ENCODE measurements at places on chromosomes 12 and 14. TPM values are rescaled to one million over a fixed set of nuclear protein-coding genes. Genes with fewer than 3 reads are reported as not detected.

DNA sequence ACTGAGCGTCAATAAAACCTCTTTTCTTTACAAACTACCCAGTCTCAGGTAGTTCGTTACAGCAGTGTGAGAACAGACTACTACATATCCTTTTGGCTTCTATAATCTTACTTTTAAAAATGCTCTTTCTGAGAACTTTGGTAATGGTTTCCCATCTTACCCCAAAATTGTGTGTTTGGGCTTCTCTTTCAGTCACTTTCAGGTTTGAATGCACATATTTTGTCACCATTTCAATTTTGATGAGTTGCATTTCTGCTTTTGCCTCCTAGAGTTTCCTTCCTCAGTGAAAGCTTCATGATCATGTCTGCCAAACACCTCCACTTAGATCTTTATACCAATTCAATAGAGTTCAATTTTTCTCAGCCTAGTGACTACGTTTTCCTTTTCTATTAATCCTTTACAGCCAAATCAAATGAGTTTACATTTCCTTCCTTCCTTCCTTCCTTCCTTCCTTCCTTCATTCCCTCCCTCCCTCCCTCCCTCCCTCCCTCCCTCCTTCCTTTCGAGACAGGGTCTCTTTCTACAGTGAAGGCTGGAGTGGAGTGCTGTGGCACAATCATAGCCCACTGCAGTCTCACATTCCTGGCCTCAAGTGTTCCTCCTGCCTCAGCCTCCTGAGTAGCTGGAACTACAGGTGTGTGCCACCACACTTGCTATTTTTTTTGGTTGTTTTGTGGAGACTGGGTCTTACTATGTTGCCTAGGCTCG lies 124.9 kb downstream of the BCAT1 start:
- DNase-seq, result no peak

DDX23 gene
- total RNA-seq, result 68.0 TPM

DNA sequence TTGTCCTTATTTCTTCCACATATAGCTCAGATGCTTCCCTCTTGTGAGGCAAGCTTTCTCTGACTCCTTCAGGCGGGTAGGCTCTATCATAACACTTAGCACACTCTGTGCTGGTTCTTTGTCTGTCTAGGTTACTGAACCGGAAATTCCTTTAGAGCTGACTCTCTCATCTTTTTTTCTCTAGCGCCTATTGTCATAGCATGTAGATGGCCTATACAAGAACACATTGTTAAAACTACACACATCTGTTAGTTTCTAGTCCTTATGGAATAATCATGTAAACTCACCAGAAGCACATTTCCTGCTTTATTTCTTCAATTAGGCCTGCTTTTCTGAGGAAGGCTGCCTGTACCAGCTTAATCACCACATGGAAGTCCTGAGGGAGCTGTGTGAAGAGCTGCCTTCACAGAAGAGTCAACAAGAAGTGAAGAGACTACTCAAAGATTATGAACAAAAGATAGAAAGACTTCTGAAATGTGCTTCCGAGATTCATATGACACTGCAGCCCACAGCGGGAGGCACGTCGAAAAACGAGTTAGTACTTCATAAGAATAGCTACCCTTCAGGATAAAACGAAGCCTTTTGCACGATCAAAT lies 143.9 kb downstream of the SYNE2 start:
- peaks cover 15% of the 10 kb centered on the region for H3K36me3 ChIP-seq
- no peak for DNase-seq
- no peak overlapping the region for H3K27ac ChIP-seq
- no peak overlapping the region for H3K4me3 ChIP-seq
- peaks cover 4% of the 10 kb centered on the region for H3K4me1 ChIP-seq

HCFC2 gene
- total RNA-seq, result 31.6 TPM

SOAT2 gene
- not detected for total RNA-seq

SUSD6 gene
- total RNA-seq, result 42.5 TPM

GRCh38 chr12:57340104-57340503 lies 89.1 kb upstream of the STAC3 start:
- no peaks in the 10 kb centered on the region for H3K27me3 ChIP-seq
- H3K27ac ChIP-seq, result no peak overlapping the region
- H3K4me1 ChIP-seq, result peaks cover 12% of the 10 kb centered on the region
- H3K36me3 ChIP-seq, result no peaks in the 10 kb centered on the region
- no peak overlapping the region for H3K4me3 ChIP-seq
- peak; percentile 27 for DNase-seq

DNA sequence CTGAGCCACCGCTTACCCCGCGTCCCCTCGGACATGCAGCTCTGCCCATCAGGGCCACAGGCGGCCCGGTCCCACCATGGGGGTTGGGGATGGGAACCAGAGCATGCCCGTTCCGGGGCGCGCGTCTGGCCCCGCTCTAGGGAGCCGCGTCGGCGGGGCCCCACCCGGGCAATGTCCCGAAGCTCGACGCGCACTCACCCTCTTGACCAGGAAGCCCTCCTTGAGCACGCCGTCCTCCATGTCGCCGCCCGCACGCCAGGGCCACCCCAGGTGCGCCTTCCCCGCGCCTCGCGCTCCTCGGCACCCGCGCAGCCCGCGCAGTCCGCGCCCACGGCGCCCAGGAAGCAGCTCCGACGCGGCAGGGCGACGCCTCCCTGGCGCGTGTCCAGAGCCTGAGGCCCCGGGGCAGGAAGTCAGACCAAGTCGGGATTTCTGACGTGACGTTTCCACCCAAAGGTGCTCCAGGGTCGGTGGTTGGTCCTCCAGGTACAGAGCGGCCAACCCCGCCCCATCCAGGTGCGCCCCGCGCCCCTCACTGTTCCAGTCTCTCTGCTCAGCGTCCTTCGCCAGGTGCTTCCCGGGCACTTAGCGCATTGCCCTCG lies at the start of gene PLEK2:
Gene PLEK2 (minus strand): TSS at position 346 of the 602 bp plus-strand sequence. CDS start 106 bp downstream, at position 240.
- no peaks in the 10 kb centered on the region for H3K27me3 ChIP-seq
- H3K36me3 ChIP-seq, result no peaks in the 10 kb centered on the region
- peak within 1 kb of the TSS; percentile 37 for H3K27ac ChIP-seq
- DNase-seq, result peak; percentile 86

OTOGL gene
- 0.11 TPM for total RNA-seq

GRCh38 chr12:98896938-98897337 lies 251.8 kb downstream of the APAF1 start:
- no peaks in the 10 kb centered on the region for H3K36me3 ChIP-seq
- no peaks in the 10 kb centered on the region for H3K27me3 ChIP-seq
- DNase-seq, result no peak
- H3K4me1 ChIP-seq, result no peaks in the 10 kb centered on the region

SMOC1 gene
- total RNA-seq, result 3.4 TPM
